ENCODE measurements at places on chromosomes 2 and 18. TPM values are rescaled to one million over a fixed set of nuclear protein-coding genes. Genes with fewer than 3 reads are reported as not detected.

- no peak overlapping the region for H3K4me3 ChIP-seq
- no peak for DNase-seq
- H3K27me3 ChIP-seq = peaks cover 8% of the 10 kb centered on the region
- H3K27ac ChIP-seq = no peak overlapping the region
- no peaks in the 10 kb centered on the region for H3K4me1 ChIP-seq
- no peaks in the 10 kb centered on the region for H3K36me3 ChIP-seq
Observed at GRCh38 chr2:210527286-210527685, 29.1 kb upstream of the CPS1 start.

DNA sequence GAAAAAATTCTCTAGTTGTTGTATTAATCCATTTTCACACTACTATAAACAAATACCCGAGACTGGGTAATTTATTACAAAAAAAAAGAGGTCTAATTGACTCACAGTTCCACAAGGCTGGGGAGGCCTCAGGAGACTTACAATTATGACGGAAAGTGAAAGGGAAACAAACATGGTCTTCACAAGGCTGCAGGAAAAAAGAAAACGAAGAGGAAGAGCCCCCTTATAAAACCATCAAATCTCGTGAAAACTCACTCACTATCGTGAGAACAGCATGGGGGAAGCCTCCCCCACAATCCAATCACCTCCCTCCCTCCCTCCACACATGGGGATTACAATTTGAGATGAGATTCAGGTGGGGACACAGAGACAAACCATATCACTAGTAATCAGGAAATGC is 61.7 kb upstream of the SPTBN1 start:
- no peaks in the 10 kb centered on the region for H3K36me3 ChIP-seq
- H3K27ac ChIP-seq = peak overlapping the region; percentile 61
- no peaks in the 10 kb centered on the region for H3K27me3 ChIP-seq
- peak overlapping the region; percentile 33 for H3K4me3 ChIP-seq

The TMEM163 gene
- 0.11 TPM for total RNA-seq

The CHRND gene
- total RNA-seq = not detected

The SPP2 gene
- total RNA-seq = not detected
